H4 (cell line): ENCODE measurements at places on chromosomes 13 and 19. TPM values are rescaled to one million over a fixed set of nuclear protein-coding genes. Genes with fewer than 3 reads are reported as not detected.

The EBI3 gene
- 0.33 and 1.2 TPM in 2 replicates for total RNA-seq

The PRR36 gene
- total RNA-seq: 0.04 TPM in 1 of 2 replicates, not detected in the other

DNA sequence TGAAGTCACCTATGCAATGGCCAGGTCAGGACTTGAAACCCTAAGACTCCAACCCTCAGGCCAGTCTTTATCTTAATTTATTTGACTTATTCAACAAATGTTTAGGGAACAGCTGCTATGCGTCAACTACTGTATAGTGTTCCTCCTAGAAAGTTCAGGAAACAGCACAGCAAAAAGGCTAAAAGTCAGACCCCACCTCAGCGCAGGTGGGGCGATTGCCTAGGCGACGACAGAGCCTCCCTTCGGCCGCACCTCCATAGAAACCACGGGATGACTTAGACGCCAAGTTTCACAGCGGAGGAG, 502 bp downstream of the VRK3 start:
- DNase-seq: no peak

- DNase-seq: no peak
Measured at GRCh38 chr13:41001695-41002094, 17.4 kb downstream of the ELF1 start.

DNA sequence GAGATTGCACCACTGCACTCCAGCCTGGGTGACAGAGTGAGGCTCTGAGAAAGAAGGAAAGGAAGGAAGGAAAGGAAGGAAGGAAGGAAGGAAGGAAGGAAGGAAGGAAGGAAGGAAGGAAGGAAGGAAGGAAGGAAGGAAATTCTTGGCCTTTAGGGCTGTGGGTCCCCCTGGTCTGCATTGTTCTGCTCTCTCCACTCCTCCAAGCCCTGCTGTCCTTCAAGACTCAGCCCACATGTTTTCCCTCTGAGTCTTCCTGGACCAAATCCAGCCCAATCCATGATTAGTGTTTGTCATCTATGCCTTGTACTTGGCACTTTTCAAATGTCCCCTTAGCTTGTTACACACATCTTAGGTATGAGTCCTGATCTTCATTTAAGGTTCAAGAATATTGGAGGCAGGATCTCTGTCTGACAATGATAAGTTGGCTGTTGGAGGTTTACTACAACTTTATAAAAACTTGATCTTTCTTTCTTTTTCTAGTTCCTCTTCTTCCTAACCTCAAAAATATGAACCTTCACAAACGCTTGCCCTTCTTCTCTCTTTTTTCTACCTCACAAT, 48.8 kb upstream of the INTS6 start:
- DNase-seq: no peak

DNA sequence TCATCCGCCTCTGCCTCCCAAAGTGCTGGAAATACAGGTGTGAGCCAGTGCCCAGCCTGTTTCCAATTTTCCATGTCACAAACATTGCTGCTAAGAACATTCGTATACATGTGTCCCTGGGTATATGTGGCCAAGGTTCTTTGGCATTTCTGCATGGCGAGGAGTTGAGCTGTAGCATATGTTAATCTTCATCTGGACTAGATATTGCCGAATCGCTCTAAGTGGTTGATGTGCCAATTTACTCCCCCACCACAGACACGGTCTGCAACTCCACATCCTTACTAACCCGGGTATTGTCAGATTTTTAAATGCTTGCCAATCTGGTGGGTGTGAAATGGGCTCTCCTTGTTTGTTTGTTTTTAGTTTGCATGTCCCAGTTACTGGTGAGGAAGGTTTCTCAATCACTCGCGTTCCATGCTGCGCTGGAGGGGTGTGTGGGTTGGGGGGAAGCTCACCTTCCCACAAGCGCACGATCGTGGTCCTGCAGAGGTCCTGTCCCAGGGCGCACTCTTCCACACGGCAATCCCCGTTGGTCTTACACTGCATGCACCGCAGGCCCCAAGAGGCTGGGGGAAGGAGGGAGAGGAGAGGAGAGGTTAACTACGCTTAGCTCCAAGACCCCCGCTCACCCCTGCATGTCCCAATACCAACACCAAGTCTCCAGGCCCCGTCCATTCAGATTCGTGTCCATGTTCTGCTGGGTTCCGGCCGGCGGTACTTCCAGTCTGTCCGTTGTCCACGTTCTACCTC, 2.7 kb downstream of the PLAUR start:
- no peak for DNase-seq

- no peak for DNase-seq
Measured at GRCh38 chr19:28465371-28466086, 747.4 kb downstream of the UQCRFS1 start.

DNA sequence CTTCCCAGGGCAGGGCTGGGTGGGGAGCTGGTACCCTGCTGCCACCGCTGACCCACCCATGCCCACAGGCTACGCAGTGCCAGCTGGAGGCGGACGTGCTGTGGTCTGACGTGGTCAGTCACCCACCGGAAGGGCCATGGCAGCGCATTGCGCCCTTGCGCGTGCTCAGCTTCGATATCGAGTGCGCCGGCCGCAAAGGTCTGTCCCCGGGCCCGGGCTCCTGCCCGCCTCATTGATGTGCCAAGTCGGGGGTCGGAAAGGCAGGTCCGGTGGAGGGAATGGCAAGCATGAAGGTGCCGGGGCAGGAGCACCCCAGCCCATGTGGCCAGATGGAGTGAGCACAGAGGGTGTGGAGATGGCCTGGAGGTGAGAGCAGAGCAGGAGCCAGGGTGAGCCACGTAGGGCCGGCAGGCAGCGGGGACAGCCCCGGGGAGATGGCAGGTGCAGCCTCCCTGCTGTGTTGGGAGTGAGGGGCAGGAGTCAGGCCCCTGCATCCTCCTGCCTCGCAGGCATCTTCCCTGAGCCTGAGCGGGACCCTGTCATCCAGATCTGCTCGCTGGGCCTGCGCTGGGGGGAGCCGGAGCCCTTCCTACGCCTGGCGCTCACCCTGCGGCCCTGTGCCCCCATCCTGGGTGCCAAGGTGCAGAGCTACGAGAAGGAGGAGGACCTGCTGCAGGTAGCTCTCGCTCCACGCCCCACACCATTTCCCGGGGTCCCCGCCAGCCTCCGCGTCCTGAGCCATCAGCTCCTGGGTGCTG, 16.0 kb upstream of the SPIB start:
- no peak for DNase-seq

DNA sequence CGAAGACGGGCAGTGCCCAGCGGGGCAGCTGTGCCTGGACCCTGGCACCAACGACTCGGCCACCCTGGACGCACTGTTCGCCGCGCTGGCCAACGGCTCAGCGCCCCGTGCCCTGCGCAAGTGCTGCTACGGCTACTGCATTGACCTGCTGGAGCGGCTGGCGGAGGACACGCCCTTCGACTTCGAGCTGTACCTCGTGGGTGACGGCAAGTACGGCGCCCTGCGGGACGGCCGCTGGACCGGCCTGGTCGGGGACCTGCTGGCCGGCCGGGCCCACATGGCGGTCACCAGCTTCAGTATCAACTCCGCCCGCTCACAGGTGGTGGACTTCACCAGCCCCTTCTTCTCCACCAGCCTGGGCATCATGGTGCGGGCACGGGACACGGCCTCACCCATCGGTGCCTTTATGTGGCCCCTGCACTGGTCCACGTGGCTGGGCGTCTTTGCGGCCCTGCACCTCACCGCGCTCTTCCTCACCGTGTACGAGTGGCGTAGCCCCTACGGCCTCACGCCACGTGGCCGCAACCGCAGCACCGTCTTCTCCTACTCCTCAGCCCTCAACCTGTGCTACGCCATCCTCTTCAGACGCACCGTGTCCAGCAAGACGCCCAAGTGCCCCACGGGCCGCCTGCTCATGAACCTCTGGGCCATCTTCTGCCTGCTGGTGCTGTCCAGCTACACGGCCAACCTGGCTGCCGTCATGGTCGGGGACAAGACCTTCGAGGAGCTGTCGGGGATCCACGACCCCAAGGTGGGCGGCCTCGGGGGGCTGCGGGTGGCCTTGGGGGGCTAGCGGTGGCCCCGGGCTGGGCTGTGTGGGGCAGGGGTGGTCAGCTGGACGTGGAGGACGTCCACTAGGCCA, 4.8 kb downstream of the GRIN3B start:
- no peak for DNase-seq

The KIR2DL3 gene
- total RNA-seq: not detected in 2 replicates

GRCh38 chr13:94249512-94249911, 230.0 kb downstream of the DCT start:
- DNase-seq: peak; percentile 48

- DNase-seq: no peak
Measured at GRCh38 chr13:110346661-110347067, 39.6 kb downstream of the COL4A2 start.

DNA sequence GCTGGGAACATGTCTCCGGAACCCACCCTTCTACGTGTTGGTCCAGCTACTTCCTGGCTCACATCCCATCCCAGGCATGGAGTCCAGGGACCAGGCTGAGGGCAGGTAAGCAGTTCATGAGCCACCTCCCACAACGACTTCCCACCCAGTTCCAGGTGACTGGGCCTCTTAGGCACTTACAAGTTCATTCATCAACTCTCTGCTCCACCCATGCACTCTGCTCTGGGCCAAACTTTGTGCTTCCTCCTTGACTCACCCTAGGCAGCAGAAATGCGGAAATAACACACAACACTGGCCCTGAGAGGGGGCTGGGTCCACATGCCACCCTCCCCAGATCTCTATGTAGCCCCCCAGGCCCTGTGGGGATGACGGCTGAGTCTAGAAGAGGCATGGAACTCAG, 20.5 kb downstream of the IQCN start:
- DNase-seq: no peak

- no peak for DNase-seq
Measured at GRCh38 chr19:41030651-41031050, 39.6 kb downstream of the CYP2B6 start.

DNA sequence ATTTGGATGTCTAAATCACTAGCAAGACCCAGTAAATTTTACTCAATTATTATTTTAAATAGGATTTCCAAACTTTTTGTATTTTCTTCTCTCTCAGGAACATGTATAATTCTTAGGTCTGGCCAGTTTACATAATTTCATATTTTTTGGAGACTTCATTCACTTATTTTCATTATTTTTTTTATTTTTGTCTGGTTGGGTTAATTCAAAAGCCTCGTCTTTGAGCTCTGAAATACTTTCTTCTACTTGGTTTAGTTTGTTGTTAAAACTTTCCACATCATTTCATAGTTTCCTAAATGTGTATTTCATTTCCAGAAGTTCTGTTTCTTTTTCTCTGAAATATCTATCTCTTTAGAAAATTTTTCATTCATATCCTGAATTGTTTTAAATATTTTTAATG, 322.9 kb upstream of the SPRY2 start:
- no peak for DNase-seq

The ZNF8 gene
- 3.1 and 4.3 TPM in 2 replicates for total RNA-seq

GRCh38 chr13:49540552-49540951, 44.8 kb downstream of the PHF11 start:
- DNase-seq: peak; percentile 36

DNA sequence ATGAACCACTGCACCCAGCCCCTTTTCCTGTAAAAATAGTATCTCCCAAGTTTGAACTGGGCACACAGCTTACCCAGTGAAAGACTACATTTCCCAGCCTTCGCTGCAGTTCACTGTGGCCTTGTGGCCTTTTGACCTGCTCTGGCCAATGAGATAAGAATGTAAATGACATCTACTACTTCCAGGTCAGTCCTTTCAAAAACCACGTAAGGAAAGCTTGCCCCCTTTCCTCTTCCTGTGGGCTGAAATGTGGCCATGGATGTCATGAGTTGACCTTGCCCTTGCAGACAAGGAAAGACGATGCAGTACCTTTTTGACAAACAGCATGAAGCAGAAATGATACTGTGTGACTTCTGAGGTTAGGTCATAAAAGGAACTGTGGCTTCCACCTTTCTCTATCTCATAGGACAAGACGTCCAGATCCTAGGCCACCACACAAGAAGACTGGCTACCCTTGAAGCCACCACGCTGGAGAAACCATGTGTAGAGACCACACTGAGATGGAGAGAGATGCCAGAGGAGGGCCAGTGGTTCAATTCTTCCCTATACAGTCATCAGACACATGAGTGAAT, 19.9 kb downstream of the ACER1 start:
- no peak for DNase-seq

The INAFM1 gene
- total RNA-seq: 5.7 and 7.2 TPM in 2 replicates

The C3 gene
- 4.7 and 9.1 TPM in 2 replicates for total RNA-seq

DNA sequence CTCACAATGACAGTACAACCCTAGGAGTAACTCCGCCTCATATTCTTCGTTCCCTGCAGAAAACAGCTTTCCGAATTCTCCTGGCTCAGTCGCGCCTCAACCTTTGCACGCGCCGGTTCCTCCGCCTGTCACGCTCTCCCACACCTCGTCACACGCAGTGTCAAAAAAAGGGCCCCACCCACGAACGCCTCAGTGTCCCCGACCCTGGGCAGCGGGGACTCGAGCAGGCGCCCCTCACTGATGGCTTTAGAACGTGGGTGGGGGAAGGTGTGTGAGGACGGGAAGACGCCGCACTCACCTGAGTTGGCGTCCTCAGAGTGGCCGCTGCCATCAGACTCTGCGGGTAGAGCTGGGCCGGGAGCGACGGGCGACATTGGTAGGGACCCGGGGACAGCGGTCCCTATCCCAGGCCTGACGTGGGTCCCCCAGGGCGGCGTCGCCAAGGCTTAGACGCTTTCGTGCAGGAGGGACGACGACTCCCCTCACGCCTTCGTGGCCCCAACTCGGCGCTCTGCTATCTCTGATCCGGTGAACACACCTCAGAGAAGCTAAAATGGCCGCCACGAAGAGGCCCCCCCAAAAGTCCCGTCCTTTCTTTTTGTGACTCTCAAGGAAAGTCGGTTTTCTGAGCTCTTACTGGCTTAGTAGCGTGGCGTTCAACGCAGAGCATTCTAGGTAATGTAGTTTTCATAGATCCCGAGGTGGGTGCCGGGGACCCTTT, at the start of gene ZNF154:
TSS of gene ZNF154 (minus strand) at position 564 of the 721 bp plus-strand sequence. CDS start at position 331, 233 bp downstream.
- DNase-seq: no peak

The SBK3 gene
- total RNA-seq: not detected in 2 replicates

- DNase-seq: no peak
Measured at GRCh38 chr19:585551-586110, 4.0 kb upstream of the HCN2 start.

The SULT2A1 gene
- not detected in 2 replicates for total RNA-seq

DNA sequence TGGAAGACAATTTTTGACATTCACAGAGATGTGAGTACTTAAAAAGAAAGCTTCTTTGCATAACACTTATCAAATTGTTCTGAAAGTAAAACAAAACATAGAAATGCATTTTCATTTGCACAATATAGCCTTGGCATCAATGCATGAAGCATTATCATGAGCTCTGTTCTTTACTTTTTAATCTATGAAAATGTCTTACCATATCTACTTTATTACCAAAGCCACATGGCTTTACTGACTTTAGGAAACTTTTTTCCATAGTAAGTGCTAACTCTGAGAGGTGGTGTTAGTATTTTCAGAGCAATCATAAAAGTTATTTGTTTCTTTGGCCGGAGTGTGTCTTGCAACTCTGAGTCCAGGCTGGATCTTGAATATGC, 10.5 kb downstream of the TNFRSF19 start:
- DNase-seq: no peak

The FFAR2 gene
- total RNA-seq: not detected in 2 replicates

GRCh38 chr19:47323872-47324271, 8.1 kb upstream of the C5AR2 start:
- DNase-seq: no peak
